ENCODE measurements at places on chromosomes 6 and 20.

DNA sequence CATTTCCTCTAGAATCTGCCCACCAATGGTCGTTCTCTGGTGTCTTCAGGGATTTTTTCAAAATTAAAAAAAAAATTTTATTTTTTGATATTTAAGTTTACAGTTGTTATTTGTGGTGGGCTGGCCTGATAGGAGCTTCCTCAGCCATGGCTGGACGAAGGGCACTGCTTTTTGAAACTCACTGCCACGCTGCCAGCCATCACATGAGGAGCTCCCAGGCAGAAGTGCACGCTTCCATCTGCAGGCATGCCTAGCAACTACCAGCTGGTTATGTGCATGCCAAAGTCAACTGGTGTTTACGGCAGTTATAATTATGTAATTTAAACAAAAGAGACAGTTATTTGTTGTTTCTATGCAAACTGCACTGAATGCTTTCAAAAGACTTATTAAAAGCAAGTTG, 105.1 kb downstream of the IRF4 start:
- no peak for DNase-seq

DNA sequence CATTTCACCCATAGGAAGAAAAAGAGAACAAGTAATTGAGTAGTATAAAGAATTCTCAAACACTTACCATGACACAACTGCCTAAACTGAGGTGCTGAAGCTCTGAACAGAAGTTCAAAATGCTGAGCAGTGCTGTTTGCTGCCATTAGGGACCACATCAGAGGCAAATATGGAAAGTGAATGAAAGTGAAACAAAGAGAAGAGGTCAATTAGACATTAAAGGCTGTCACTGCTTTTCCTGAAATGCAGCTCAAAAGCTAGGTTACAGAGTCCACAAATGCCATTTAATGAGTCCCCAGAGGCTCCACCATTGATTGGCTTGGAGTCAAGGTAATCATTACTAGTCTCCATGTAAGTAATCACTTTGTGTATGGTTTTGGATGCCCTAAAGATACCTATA, 46.1 kb downstream of the POU3F2 start:
- no peak for DNase-seq

DNA sequence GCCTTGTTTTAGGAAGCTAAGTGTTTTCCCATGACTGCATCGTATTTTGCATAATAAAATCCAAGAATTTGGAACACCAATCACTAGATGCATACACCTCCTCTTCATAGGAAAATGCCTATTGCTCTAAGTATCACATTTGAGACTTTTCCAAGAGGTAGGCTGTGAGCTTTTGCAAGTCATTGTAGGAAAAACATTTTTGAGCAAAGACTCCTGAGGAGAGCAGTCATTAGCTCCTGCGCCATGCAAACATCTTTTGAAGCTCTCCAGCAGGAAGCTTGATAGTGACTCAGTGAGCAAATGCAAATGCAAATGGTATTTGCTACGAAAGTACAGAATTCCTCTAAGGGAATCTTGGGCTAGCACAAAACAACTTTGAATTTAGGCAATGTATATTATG, 750.4 kb downstream of the QKI start:
- no peak for DNase-seq

- DNase-seq, result no peak
Measured at GRCh38 chr6:139473731-139474130, 99.3 kb upstream of the CITED2 start.

DNA sequence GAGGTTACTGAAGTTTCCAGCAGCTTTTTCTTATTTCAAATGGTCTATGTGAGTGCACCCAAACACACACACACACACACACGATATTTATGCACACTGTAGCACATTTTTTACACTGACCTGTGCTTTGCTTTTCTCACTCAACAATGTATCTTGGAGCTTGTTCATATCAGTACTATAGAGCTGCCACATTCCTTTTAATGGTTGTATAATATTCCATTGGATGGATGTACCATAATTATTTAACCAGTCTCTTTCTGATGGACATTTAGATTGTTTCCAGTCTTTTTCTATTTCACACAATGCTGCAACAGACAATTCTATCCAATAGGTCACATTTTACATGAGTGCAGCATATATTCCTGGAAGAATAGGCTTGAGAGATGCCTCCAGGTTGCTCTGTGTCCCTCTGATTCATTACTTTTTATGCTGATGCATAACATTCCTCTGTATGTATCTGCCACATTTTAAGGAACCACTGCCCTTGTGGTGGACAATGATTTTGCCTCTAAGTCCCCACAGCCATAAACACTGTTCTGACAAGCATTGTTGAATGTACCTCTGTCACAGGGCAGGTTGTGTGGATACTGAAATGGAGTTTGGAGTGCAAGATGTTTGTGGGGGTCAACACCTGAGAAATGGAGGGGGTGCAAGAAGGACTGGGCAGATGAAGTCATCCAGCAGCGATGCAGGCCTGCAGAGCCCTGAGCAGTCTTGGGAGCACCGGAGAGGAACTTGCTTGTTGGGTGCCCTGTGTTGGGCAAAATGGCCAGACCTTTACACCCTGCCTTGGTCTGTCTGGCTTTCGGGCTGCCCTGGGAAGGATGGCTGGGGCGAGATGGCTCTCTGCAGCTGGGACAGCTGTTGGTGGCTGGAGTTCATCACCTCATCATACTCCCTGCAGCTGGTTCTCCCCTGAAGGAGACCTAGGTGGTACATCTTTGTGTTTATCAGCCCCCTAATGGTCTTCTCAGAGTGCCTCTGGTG, 13.6 kb downstream of the CEBPB start:
- DNase-seq, result no peak

DNA sequence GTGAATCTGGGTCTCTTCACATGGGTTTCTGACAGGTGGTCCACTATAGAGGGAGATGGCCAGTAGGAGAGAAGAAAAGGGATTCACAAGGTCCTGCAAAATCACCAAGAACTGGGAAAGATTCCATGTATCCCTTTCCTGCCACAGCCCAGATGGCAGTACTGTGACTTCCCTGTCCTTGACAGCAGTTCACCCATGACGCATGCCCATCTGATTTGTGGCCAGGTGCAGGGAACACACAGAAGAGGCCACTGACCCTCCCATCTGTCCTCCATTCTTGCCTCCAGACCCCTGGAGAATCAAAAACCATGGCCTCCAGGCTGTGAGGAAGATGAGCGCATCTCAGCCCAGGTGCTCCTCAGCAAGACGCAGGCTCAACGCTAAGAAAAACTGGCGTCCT, 183.1 kb upstream of the RREB1 start:
- DNase-seq, result no peak

- DNase-seq, result no peak
Measured at GRCh38 chr6:56663344-56663743, 20.7 kb upstream of the DST start.

DNA sequence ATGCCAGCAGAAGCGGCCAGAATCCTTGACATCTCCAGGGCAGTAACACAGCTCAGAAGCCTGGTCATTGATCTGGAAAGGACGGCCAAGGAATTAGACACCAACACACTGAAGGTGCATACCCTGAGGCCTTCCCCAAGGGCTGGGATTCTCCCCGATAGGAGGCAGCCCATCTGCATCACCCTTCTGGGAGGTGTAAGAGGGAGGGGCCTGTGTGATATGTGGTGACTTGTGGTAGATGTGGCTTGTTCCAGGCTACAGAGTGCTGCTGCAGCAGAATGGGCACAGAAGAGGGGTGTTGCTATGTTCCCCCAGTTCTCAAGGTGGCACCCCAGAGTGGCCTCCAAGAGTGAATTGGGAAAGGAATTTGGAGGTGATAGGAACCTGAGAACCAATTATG, 11.2 kb downstream of the TRIM40 start:
- DNase-seq, result no peak

DNA sequence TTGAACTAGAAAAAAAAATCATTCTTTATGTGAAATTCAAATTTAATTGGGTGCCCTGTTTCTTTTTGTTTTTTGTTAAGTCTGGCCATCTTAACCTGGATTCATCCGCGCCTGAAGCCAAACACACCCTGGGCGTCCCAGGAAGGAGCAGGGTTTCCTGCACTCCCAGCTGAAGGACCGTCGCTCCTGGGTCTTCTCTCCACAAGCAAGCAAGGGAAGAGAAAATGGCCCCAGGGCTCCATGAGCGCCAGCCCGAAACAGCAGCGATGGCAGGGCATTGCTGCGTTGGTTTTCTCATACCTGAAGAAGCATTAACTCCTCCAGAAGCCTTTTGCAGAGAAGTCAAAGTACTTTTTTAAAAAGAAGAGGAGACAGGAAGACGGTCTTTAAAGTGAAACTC, 105.4 kb upstream of the AFDN start:
- no peak for DNase-seq

DNA sequence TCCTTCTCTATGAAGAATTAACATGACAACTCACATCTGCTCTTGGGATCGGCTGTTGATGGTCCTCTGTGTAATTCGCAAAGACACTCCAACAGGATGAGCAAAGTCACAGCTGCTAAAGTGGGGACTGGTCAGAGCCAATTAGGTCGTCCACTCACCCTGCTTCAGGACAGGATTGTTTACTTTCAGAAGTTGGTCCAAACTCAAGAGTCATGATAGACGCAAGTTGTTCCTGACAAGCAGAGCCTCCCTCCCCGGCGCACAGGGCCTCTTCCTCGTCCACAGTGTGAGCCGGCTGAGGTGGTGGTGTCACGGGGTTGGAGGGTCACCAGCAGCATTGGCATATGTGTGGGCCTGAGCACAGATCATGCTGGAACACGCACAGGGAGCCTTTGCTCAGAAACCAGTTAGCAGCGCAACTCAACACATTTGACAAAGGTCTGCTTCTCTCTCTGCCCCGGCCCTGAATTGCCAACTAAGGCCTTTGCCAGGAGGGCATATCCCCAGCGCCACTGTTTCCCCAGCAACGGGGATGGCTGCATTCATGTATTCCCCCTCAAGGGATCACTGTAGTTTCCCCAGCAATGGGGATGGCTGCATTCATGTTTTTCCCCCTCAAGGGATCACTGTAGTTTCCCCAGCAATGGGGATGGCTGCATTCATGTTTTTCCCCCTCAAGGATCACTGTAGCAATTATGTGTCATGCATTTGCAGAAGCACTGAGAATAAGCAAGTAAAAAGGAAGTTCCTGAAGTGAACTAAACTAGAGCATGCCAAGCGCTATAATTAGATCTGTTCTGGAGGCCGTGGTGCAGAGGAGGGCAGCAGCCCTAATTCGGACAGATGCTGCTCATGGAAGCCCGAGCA, 111.7 kb downstream of the THBS2 start:
- DNase-seq, result no peak

GRCh38 chr6:122730775-122731386, 48.6 kb upstream of the FABP7 start:
- no peak for DNase-seq

DNA sequence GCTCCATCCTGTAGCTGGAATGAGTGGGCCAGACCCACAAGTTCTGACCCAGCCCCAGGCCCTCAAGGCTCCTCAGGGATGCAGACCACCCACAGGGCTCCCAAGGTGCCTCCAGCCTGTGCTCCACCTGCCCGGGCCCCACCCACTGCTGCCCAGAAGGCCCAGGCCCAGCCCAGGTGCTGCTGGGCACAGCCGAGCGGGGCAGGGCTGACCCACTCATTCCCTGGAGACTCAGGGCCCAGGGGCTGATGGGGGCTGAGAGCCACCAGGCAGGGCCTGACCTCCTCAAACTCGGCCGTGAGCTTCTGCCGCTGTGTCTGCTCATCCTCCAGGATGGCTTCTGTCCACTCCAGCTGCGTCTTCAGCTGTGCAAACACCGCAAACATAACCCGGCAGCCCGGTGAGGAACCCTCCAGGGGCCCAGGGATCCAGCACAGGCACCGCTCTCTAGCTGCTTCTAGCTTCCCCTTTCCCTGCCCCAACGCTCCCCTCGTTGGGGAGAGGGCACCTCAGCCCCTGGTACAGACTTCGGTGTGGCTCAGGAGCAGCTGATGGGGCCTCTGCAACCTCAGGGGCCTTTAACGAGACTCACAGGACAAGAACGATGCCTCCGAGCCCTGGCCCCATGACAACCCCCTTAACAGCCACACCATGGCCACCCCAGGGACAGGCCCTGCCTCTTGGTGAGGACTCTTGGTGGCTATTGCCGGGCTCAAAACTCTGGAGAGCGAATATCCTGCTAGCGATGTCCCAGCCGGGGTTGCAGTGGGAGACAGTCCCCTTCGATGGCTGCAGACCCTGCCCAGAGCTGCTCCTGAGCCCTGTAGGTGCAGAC, 46.0 kb downstream of the DSTN start:
- DNase-seq, result no peak

DNA sequence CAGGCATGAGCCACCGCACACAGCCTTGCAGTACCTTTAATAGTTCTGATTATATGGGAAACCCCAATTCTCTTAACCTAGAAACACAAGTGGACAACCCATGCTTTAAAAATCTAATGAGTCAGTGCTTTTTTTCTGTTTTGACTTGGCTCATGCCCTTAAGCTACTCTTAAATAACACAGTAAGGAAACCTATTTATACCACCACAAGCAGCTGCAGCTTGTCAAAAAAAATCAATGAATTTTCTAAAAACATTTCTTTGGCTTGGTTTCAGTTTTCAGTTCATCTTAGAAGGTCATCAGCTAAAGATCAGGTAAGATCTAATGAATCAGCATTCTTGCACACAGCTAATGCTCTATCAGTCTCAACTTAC, 124.1 kb upstream of the DST start:
- DNase-seq, result no peak

DNA sequence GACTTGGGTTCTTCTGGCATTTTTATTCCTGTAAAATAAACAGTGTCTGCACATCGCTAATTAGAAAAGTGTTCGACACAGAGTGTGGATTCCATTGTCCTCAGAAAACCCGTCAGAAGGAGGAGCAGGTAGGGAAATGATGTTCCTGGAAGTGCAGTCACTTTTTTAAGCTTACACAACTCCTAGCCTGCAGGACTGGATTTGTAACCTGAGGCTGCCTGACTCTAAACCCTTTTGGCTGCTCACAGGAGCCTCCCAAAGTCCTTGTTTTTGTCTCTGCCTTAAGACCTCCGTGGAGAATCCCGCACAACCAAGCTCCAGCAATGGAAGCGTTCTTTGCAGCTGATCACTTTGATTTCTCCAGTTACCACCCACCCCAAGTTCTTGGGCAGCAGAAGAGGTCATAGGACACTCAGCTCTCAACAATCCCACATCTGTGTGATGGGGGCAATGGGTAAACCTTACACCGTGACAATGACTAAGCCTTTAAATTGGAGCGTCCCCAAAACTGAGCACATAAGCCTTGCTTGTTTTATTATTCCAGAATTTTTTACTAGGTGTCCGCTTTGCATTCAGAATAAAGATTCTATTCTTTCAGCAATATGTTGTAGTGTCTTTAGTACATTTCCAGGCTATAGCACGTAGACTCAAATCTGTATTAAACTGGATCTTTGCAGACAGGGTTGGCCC, 227.9 kb downstream of the TBXT start:
- no peak for DNase-seq

- no peak for DNase-seq
Measured at GRCh38 chr6:116508527-116508926, 2.9 kb upstream of the CALHM5 start.

DNA sequence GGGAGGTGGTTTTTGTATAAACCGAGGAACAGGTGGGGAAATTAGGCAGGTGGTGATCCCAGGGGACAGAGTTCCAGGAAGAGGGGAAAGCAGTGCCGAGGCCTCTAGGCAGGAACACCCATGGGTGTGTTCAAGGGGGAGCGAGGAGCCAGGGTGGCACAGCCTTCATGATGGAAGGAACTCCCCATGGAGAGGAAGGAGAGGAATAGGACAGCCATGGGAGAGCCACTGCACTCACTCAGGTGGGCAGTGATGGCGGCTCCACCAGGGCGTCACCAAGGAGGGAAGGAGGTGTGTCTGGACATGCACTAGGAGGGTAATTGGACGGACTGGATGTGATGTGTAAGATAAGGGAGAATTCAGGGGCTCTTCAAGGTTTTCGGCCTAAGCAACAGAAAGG, 98.2 kb downstream of the THBS2 start:
- no peak for DNase-seq

Data from GM19239 (cell line).